ENCODE measurements at places on chromosomes 16 and 17.

DNA sequence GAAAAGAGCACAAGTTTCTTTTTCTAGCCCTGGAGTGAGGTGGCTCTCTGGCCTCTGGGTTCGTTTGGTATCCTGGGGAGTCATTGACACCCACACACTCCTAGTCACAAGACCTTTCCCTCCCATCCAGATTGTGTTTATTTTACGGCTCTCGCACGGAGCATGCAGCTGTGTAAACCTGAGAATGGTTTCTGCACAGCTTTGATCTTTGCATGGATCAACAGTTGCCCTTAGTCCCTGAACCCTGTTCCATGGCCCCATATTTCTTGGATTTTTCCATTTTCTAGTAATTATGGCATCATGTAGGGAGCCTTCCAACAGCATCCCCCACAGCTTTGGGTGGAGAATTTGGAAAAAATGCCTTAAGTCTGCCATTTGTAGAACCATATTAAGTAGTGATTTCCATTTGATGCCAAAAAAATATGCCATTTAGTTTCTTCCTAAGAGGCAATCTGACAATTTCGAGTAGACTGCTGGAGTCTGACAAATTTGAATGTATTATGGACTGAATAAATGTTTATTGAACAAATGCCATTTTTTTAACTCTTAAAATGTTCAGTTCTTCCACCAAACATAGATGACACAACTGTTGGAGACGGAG is 197.7 kb downstream of the WWOX start:
- no peak overlapping the region for H3K27ac ChIP-seq

GRCh38 chr16:58063377-58064076 is 38.0 kb downstream of the MMP15 start:
- no peak for DNase-seq
- H3K4me1 ChIP-seq = peaks cover 4% of the 10 kb centered on the region
- H3K27ac ChIP-seq = no peak overlapping the region
- H3K36me3 ChIP-seq = no peaks in the 10 kb centered on the region
- H3K4me3 ChIP-seq = no peak overlapping the region

GRCh38 chr17:79258041-79258440 is 183.4 kb downstream of the ENGASE start:
- no peak for DNase-seq
- H3K4me3 ChIP-seq = no peak overlapping the region
- H3K4me1 ChIP-seq = no peaks in the 10 kb centered on the region
- H3K27me3 ChIP-seq = peaks cover 2% of the 10 kb centered on the region

- H3K4me3 ChIP-seq = no peak overlapping the region
- no peaks in the 10 kb centered on the region for H3K36me3 ChIP-seq
- H3K27ac ChIP-seq = no peak overlapping the region
- H3K4me1 ChIP-seq = no peaks in the 10 kb centered on the region
- H3K27me3 ChIP-seq = no peaks in the 10 kb centered on the region
- no peak for DNase-seq
Observed at GRCh38 chr16:75965504-75966374, 239.4 kb upstream of the CPHXL start.

GRCh38 chr16:84907575-84907974 is 87.8 kb downstream of the CRISPLD2 start:
- DNase-seq = no peak
- H3K4me3 ChIP-seq = no peak overlapping the region
- H3K36me3 ChIP-seq = no peaks in the 10 kb centered on the region
- no peaks in the 10 kb centered on the region for H3K27me3 ChIP-seq
- no peaks in the 10 kb centered on the region for H3K4me1 ChIP-seq

GRCh38 chr17:3986270-3986938 is 22.2 kb upstream of the ATP2A3 start:
- H3K36me3 ChIP-seq = no peaks in the 10 kb centered on the region
- no peaks in the 10 kb centered on the region for H3K27me3 ChIP-seq
- H3K4me3 ChIP-seq = no peak overlapping the region
- H3K4me1 ChIP-seq = peaks cover 26% of the 10 kb centered on the region
- peak; percentile 57 for DNase-seq

GRCh38 chr17:64139542-64139941 is 9.6 kb upstream of the ERN1 start:
- H3K27me3 ChIP-seq = no peaks in the 10 kb centered on the region
- DNase-seq = no peak
- no peak overlapping the region for H3K4me3 ChIP-seq
- no peak overlapping the region for H3K27ac ChIP-seq
- no peaks in the 10 kb centered on the region for H3K36me3 ChIP-seq

- DNase-seq = no peak
- H3K36me3 ChIP-seq = no peaks in the 10 kb centered on the region
- H3K4me1 ChIP-seq = no peaks in the 10 kb centered on the region
- H3K27ac ChIP-seq = no peak overlapping the region
Observed at GRCh38 chr17:72930031-72930430, 162.5 kb downstream of the SLC39A11 start.

GRCh38 chr16:78796221-78796866 is 696.9 kb downstream of the WWOX start:
- H3K4me1 ChIP-seq = no peaks in the 10 kb centered on the region
- no peaks in the 10 kb centered on the region for H3K36me3 ChIP-seq

- peak; percentile 78 for DNase-seq
- H3K4me3 ChIP-seq = peak overlapping the region; percentile 20
- peak overlapping the region; percentile 10 for H3K27ac ChIP-seq
- H3K4me1 ChIP-seq = peaks cover 19% of the 10 kb centered on the region
Observed at GRCh38 chr17:41547921-41548843, 20.1 kb upstream of the KRT19 start.

DNA sequence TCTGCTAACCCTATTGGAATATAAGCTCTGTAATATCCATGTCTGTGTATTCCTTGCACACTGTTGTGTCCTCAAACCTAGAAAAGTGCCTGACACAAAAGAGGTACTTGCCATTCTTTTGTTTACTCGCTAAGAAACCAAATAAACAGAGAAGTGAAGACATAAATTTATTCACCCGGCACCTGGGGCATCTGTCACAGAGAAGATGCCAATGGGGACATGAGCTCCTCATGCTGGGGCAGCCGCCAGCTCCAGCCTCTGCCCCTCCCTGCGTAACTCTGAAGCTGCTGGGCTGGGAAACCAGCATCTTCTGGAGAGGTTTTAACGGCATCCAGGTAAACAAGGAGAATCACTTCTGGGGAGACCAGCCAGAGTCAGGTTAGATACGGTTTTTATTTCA is 15.1 kb upstream of the CDRT4 start:
- no peaks in the 10 kb centered on the region for H3K27me3 ChIP-seq
- no peaks in the 10 kb centered on the region for H3K36me3 ChIP-seq
- no peak overlapping the region for H3K4me3 ChIP-seq
- H3K4me1 ChIP-seq = peaks cover 22% of the 10 kb centered on the region
- no peak overlapping the region for H3K27ac ChIP-seq
- DNase-seq = no peak
